ENCODE measurements at places on chromosomes 16 and 17. TPM values are rescaled to one million over a fixed set of nuclear protein-coding genes. Genes with fewer than 3 reads are reported as not detected.

DNA sequence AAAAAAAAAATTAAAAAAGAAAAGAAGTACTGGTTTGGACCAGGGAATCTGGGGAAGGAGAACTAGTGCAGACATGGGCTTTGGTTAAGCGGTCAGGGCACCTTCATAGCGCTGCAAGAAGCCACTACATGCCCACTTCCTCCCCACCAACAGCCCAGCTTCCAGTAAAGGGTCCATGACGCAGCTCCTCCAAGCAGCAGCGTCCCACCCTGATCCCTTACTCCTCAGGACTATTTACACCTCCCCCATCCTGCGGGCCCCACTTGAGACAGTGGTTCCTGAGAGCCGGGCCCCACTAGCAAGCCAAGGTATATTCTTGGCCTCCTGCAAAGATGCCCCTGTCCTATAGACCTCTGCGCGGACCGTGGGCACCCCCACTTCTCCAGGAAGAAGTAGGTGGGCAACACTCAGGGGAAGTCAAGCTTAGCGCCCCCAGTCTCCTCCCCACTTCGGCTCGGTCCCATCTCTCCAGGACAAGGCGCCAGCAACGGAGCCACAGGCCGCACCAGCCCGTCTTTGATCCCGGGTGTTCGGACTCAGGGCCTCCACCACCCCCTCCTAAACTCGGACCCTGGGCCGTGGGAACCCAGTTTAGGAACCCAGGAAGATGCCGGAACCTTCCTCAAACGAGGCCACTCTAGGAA, 913 bp upstream of the PRR14 start:
- peak overlapping the region; percentile 91 for H3K4me3 ChIP-seq
- no peaks in the 10 kb centered on the region for H3K36me3 ChIP-seq
- DNase-seq: no peak

GRCh38 chr17:64630309-64631223, 31.5 kb downstream of the SMURF2 start:
- H3K4me1 ChIP-seq: peaks cover 20% of the 10 kb centered on the region
- H3K4me3 ChIP-seq: no peak overlapping the region
- peak; percentile 42 for DNase-seq
- no peak overlapping the region for H3K27ac ChIP-seq
- peaks cover 15% of the 10 kb centered on the region for H3K36me3 ChIP-seq

- peaks cover 38% of the 10 kb centered on the region for H3K36me3 ChIP-seq
- H3K27me3 ChIP-seq: no peaks in the 10 kb centered on the region
- DNase-seq: no peak
- H3K4me3 ChIP-seq: no peak overlapping the region
- no peaks in the 10 kb centered on the region for H3K4me1 ChIP-seq
These were observed 9.7 kb upstream of the RSKR start for GRCh38 chr17:28623696-28624095.

- no peak overlapping the region for H3K4me3 ChIP-seq
- H3K27me3 ChIP-seq: no peaks in the 10 kb centered on the region
- no peaks in the 10 kb centered on the region for H3K4me1 ChIP-seq
- no peak overlapping the region for H3K27ac ChIP-seq
These were observed 58.3 kb downstream of the NOS2 start for GRCh38 chr17:27741971-27742575.

DNA sequence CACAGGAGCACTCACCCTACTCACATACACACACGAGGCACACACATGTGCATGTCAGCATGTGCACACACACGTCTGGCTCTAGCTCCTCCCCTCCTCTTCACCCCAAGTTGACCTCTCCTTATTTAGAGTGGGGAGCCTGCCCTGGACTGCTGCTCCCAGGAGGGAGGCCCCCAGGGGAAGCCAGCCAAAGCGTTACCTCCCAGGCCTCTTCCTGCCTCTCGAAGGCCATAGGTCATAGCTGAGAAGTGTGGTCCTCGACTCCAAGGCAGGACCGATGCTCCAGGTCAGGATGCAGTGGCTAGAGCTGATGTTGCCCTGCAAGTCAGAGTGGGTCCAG, 18.8 kb downstream of the POLR3K start:
- H3K27me3 ChIP-seq: no peaks in the 10 kb centered on the region
- DNase-seq: no peak
- no peak overlapping the region for H3K4me3 ChIP-seq
- peaks cover 5% of the 10 kb centered on the region for H3K4me1 ChIP-seq
- H3K27ac ChIP-seq: no peak overlapping the region

DNA sequence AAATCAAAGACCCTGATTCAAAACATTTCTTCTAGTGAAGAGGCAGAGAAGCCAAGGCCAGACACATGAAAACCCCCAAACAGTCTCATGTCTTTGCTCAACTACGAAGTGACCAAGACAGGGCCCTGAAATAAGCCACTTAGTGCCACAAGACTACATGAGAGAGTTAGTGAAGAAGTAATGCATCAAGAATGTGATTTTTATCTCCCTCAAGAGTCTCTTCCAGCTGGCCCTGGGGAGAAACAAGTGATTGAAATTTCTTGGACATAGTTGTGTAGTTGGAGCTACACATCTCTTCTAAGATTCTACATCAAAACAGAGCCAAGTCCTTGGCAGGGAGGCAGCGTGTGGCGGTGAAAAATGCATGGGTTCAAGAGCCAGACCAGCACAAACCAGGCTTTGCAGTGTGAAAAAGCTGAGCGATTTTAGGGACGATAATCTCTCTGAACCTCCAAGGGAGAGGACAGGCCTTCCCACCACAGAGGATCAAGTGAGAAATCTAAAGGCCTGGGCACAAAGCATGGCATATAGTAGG, 30.6 kb downstream of the LYRM1 start:
- H3K36me3 ChIP-seq: no peaks in the 10 kb centered on the region
- DNase-seq: no peak
- H3K4me3 ChIP-seq: no peak overlapping the region
- H3K27ac ChIP-seq: no peak overlapping the region

DNA sequence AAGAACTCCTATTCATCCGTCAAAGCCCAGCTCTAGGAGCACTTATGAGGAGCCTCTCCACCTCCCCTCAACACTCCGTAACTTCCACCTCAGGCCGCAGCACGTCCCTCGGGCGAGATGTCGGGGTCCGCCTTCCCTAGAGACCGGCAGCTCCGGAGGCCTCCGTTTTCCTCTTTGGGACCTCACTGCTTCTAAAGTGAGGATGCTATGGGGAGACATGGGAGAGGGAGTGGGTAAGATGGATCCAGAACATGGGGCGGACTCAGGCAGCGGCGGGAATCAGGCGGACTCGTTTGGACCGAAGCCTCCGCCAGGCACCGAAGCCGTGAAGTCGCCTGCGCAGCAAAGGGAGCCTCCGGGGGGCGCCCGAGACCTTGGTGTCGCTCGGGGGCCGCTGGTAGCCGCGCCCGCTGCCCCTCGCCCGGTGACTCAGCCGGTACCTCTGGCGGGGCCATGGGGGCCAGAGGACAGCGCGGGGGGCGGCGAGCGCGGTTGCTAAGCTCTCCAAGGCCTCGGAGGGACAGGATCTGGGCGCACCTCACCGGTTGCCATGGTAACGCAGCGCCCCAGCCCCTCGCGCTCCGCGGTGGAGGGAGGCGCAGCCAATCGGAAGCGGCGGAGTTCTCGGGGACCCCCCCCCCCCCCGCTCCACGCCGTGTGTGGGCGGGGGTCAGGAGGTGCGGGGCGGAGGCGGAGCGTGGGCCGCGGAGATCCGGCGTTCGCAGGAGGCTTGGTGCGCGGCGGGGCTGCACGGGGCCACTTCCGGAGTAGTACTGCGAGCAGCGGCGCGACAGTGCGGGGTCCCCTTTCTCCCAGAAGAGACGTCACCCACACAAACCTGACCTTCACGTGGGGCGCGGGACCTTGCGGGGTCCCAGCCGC, 1.3 kb upstream of the HIC1 start:
- no peaks in the 10 kb centered on the region for H3K27me3 ChIP-seq
- DNase-seq: peak; percentile 58
- H3K27ac ChIP-seq: no peak overlapping the region
- peaks cover 11% of the 10 kb centered on the region for H3K4me1 ChIP-seq
- H3K36me3 ChIP-seq: no peaks in the 10 kb centered on the region

- DNase-seq: peak; percentile 9
- H3K36me3 ChIP-seq: peaks cover 14% of the 10 kb centered on the region
- H3K4me3 ChIP-seq: peak overlapping the region; percentile 93
- no peaks in the 10 kb centered on the region for H3K27me3 ChIP-seq
These were observed 957 bp downstream of the OXLD1 start for GRCh38 chr17:81665205-81666091.

DNA sequence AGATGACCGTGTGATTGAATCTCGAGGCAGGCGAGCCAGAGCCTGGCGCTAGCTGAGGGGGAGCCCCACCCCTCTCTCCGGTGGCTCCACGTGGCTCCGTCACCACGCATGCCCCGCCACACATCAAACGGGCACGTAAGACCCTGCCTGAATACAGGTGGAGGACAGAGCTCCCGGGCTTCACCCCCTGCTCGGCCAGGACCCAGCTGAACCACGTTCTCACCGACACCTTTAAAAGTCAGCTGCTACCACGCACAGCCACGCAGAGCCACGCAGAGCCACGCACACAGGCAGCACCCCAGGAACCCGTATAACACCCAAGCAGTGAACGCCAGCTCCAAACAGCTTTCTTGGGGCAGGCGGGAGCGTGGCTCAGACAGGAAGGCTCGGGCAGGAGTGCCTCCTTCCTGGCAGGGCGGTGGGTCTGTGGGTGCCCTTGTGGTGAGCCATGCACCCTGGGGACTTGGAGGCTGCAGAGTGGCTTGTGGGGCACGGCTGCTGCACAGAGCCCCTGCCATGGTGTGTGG, 4.4 kb downstream of the TMEM204 start:
- DNase-seq: no peak
- H3K27ac ChIP-seq: no peak overlapping the region
- H3K27me3 ChIP-seq: no peaks in the 10 kb centered on the region
- H3K4me1 ChIP-seq: peaks cover 9% of the 10 kb centered on the region
- H3K36me3 ChIP-seq: no peaks in the 10 kb centered on the region
- H3K4me3 ChIP-seq: no peak overlapping the region

DNA sequence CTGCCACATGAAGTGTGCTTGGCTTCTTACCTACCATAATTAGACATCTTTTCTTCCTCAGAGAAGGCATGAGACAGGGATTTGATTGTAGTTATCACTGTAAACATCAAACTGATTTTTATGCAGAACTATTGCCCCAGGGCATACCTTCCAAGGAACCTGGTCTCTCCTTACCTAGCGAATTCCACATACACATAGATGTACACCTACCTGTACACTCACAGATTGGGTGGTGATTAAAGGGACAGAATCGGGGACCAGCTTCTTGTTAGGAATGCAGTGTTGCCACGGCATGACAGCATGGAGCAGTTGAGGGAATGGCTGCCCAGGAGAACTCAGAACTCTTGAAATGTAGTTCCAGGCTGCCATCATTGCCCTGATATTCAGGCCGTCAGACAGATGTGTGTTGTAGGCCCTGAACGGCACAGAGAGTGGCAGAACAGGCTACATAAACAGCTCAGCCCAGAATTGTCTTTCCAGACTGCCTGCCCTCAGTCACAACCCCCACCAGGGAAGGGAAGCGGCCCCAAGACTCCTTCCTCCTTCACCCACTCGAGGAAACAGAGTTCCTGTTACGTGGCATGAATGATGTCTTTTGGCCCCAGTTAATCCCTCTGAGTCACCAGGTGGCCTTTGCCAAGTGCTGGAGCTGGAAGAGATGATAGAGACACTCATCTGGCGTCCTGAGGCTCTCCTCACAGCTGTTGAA, 17.8 kb upstream of the NAGLU start:
- H3K36me3 ChIP-seq: no peaks in the 10 kb centered on the region
- H3K27me3 ChIP-seq: no peaks in the 10 kb centered on the region
- H3K4me3 ChIP-seq: no peak overlapping the region
- peak; percentile 89 for DNase-seq
- peaks cover 30% of the 10 kb centered on the region for H3K4me1 ChIP-seq

DNA sequence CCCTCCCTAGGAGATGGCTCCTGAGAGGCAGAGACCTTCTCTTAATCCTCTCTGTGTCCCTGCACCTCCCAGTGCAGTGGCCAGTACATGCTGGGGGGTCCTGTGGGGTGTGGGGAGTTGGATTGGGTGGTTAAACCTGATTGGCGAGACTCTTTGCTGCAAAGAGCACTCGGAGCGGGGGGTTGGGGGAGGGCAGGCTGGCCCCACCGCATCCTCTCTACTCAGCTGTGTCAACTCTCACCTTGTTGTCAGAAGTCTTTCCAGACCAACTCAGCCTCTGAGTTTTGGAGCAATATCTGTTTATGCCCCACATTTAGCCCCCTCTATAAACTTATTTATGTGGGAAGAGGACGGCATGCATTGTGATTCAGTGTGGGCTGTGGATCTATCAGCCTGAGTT, 40.0 kb downstream of the SMARCE1 start:
- no peaks in the 10 kb centered on the region for H3K4me1 ChIP-seq
- no peaks in the 10 kb centered on the region for H3K36me3 ChIP-seq
- no peak for DNase-seq
- H3K27me3 ChIP-seq: no peaks in the 10 kb centered on the region

GRCh38 chr16:75916451-75916850, 190.2 kb upstream of the CPHXL start:
- no peaks in the 10 kb centered on the region for H3K4me1 ChIP-seq
- no peaks in the 10 kb centered on the region for H3K36me3 ChIP-seq
- DNase-seq: no peak
- H3K27ac ChIP-seq: no peak overlapping the region
- H3K27me3 ChIP-seq: peaks cover 58% of the 10 kb centered on the region

DNA sequence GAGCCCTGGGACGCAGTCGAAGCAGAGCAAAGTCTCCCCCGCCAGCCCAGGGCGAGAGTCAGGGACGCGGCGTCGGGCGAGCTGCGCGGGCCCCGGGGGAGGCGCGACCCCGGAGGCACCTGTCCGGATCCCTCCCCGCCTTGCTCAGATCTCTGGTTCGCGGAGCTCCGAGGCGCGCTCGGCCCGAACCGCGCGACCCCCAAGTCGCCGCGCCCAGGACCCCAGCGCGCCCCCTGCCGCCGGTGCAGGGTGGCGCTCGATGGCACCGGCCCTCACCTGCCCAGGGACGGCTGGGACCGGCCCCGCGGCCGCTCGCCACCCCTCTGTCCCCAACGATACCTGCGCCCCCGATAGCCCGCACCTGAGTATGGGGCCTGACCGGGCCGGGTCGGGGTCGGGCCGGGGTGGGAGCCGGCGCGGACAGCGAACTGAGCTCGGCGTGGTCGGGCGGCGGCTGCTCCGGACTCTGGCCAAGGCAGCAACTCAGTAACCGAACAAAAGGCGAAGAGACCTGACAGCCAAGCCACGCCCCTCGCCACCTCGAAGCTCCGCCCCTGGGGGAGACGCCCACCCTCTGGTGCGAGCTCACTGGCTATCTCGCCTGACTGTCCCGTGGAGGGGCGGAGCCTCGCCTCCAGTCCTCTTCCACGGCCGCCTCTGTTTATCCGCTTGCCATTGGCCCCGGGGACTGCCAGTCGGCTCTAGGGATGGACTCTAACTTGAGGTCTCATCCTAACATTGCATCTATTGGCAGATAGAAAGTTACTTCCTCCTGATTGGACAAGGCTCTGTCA, at the start of gene JUP:
Gene JUP (minus strand): TSS at position 485 of the 794 bp plus-strand sequence. CDS start 14,857 bp downstream, outside the sequence.
- H3K4me3 ChIP-seq: peak within 1 kb of the TSS; percentile 88
- no peaks in the 10 kb centered on the region for H3K36me3 ChIP-seq
- H3K27ac ChIP-seq: peak within 1 kb of the TSS; percentile 88
- DNase-seq: peak; percentile 98
- H3K27me3 ChIP-seq: no peaks in the 10 kb centered on the region

GRCh38 chr16:72278301-72278700, 106.3 kb upstream of the PMFBP1 start:
- H3K4me1 ChIP-seq: no peaks in the 10 kb centered on the region
- H3K36me3 ChIP-seq: no peaks in the 10 kb centered on the region
- no peak for DNase-seq
- no peak overlapping the region for H3K4me3 ChIP-seq
- no peak overlapping the region for H3K27ac ChIP-seq

CIBAR2 gene
- not detected for total RNA-seq

C17orf100 gene
- not detected for total RNA-seq

ANKRD40CL gene
- total RNA-seq: not detected

SLC47A1 gene
- 0.15 TPM for total RNA-seq

PYDC1 gene
- total RNA-seq: not detected

CDYL2 gene
- 8.5 TPM for total RNA-seq

Measured in PC-3 (cell line).